Common myeloid progenitor, CD34-positive (primary cell): ENCODE measurements at places on chromosomes 1 and 21.

DNA sequence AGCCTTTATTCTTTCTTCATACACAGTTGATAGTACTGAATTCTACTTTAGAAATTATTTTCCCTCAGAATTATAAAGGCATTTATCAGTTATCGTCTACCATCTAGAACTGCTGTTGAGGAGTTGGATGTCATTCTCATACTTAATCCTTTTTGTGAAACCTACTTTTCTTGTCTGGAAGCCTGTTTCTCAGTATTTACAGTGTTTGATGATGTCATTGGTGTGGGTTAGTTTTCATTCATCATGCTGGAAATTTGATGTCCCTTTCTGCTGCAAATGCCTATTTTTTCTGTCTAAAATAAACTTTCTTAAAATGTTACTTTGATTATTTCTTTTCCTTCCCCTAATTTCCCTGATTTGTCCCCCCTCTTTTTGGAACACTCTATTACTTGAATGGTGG, 22.8 kb upstream of the ZNF281 start:
- no peaks in the 10 kb centered on the region for H3K27me3 ChIP-seq
- H3K4me3 ChIP-seq, result no peak overlapping the region
- DNase-seq, result no peak
- no peaks in the 10 kb centered on the region for H3K36me3 ChIP-seq
- H3K4me1 ChIP-seq, result peaks cover 2% of the 10 kb centered on the region

- H3K36me3 ChIP-seq, result peaks cover 66% of the 10 kb centered on the region
- no peaks in the 10 kb centered on the region for H3K4me1 ChIP-seq
- peak overlapping the region; percentile 67 for H3K27ac ChIP-seq
- H3K27me3 ChIP-seq, result no peaks in the 10 kb centered on the region
These were observed 38.2 kb downstream of the ZBTB17 start for GRCh38 chr1:15937706-15938168.

DNA sequence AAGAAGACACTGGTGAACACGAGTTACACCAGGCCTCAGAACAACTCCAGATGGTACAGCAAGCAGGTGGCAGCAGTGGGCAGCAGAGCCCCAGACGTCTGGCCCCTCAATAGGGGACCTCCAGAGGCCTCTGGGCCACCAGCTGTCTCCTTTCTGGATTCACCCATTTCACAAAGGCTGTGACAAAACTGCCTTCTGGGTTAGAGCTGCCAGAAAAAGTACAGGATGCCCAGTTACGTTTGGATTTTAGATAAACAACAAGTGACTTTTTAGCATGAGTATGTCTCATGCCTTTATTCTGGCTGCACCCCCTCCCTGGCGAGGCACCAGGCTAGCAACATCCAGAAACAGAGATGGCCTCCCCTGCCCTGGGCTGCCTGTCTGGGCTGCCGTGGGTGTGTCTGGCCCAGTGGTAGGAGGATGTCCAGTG, 30.1 kb downstream of the ITPKB start:
- H3K27ac ChIP-seq, result no peak overlapping the region
- no peaks in the 10 kb centered on the region for H3K27me3 ChIP-seq
- peak; percentile 61 for DNase-seq
- no peak overlapping the region for H3K4me3 ChIP-seq

GRCh38 chr1:100414693-100415497, 62.6 kb downstream of the CDC14A start:
- DNase-seq, result no peak
- H3K4me1 ChIP-seq, result peaks cover 4% of the 10 kb centered on the region
- H3K36me3 ChIP-seq, result peaks cover 4% of the 10 kb centered on the region
- no peak overlapping the region for H3K27ac ChIP-seq

GRCh38 chr1:106613861-106614260, 442.6 kb upstream of the PRMT6 start:
- H3K4me3 ChIP-seq, result no peak overlapping the region
- no peak for DNase-seq
- no peak overlapping the region for H3K27ac ChIP-seq
- no peaks in the 10 kb centered on the region for H3K4me1 ChIP-seq
- no peaks in the 10 kb centered on the region for H3K27me3 ChIP-seq
- no peaks in the 10 kb centered on the region for H3K36me3 ChIP-seq

GRCh38 chr1:24484199-24484598, 18.4 kb upstream of the RCAN3 start:
- no peak overlapping the region for H3K27ac ChIP-seq
- peaks cover 27% of the 10 kb centered on the region for H3K4me1 ChIP-seq
- DNase-seq, result no peak
- no peak overlapping the region for H3K4me3 ChIP-seq
- no peaks in the 10 kb centered on the region for H3K27me3 ChIP-seq

GRCh38 chr1:205017001-205017400, 26.0 kb upstream of the CNTN2 start:
- peaks cover 13% of the 10 kb centered on the region for H3K4me1 ChIP-seq
- H3K27ac ChIP-seq, result no peak overlapping the region
- H3K36me3 ChIP-seq, result no peaks in the 10 kb centered on the region
- no peak overlapping the region for H3K4me3 ChIP-seq
- H3K27me3 ChIP-seq, result no peaks in the 10 kb centered on the region

DNA sequence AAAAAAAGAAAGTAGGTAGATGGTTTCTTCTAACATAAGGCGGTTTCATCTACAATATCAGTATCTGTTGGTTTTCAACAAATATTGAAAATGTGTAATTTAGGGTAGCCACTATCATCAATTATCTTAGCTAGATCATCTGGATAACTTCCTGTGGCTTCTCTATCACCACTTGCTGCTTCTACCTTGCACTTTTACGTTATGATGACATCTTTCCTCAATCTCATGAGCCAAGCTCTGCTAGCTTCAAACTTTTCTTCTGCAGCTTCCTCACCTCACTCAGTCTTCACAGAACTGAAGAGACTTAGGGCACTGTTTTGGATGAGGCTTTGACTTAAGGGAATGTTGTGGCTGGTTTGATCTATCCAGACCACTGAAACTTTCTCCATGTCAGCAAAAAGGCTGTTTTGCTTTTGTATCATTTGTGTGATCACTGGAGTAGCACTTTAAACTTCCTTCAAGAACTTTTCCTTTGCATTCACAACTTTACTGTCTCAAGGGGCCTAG, 144.9 kb upstream of the HP1BP3 start:
- H3K27me3 ChIP-seq, result no peaks in the 10 kb centered on the region
- no peak overlapping the region for H3K4me3 ChIP-seq
- H3K27ac ChIP-seq, result no peak overlapping the region
- no peaks in the 10 kb centered on the region for H3K4me1 ChIP-seq

DNA sequence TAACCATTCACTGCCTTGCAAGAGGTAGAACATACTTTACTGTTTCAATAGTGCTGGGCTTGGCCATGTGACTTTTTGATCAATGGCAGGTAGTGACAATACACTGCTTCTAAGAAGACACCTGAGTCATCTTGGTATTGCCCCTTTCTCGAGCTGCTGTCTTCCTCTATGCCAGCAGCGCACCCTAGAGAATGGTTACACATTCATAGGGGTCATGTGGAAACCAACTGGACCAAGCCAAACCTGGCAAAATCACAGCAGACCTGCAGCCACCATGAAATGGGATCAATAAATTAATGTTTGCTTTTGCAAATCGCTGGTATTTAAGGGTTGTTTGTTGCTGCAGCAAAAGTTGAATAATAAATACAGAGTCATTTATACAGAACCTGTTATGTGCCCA, 122.3 kb downstream of the GRIK1 start:
- no peak for DNase-seq
- no peaks in the 10 kb centered on the region for H3K27me3 ChIP-seq
- no peaks in the 10 kb centered on the region for H3K36me3 ChIP-seq
- no peak overlapping the region for H3K27ac ChIP-seq
- H3K4me3 ChIP-seq, result no peak overlapping the region

DNA sequence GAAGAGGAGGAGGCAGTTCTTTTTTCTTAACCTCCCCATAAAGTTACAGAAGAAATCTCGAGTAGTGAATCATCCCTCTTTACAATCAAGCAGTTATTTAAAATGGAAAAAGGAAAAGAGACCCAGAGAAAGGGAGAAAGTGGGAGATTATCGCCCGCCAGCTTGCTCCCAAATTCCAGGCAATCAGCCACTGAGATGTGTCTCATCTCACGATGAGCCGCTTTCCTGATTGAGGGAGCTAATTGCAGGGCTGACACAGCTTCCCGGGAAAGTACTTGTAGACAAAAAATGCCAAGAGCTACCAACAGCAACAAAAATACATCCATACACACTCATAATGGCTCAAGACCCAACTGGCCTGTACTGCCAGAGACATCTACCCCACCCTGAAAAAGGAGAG, 191.6 kb upstream of the ZC3H12A start:
- no peaks in the 10 kb centered on the region for H3K4me1 ChIP-seq
- DNase-seq, result no peak
- H3K36me3 ChIP-seq, result no peaks in the 10 kb centered on the region
- no peak overlapping the region for H3K27ac ChIP-seq
- no peaks in the 10 kb centered on the region for H3K27me3 ChIP-seq

DNA sequence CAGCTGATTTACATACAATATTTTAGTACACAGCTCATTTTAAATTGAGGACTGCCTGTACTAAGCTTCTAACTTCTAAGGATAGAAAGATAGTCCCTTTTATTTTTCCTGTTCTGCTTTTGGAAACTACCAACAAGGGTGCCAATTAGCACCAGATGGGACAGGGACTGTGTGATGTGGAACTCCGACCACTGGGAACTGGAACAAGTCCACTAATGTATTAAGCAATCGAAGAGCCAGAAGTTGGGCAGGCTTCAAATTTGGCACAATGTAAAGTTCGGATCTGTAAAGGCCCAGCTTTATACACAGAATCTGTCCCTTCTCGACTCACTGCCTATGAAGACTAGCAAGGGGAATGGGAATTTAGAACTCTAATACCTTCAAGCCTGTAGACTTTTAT, 149.3 kb downstream of the ZC3H11B start:
- no peaks in the 10 kb centered on the region for H3K27me3 ChIP-seq
- H3K4me1 ChIP-seq, result no peaks in the 10 kb centered on the region
- DNase-seq, result no peak

- no peaks in the 10 kb centered on the region for H3K27me3 ChIP-seq
- no peaks in the 10 kb centered on the region for H3K36me3 ChIP-seq
- no peak for DNase-seq
- no peaks in the 10 kb centered on the region for H3K4me1 ChIP-seq
These were observed 1287.4 kb upstream of the B3GALT2 start for GRCh38 chr1:194473766-194474165.

DNA sequence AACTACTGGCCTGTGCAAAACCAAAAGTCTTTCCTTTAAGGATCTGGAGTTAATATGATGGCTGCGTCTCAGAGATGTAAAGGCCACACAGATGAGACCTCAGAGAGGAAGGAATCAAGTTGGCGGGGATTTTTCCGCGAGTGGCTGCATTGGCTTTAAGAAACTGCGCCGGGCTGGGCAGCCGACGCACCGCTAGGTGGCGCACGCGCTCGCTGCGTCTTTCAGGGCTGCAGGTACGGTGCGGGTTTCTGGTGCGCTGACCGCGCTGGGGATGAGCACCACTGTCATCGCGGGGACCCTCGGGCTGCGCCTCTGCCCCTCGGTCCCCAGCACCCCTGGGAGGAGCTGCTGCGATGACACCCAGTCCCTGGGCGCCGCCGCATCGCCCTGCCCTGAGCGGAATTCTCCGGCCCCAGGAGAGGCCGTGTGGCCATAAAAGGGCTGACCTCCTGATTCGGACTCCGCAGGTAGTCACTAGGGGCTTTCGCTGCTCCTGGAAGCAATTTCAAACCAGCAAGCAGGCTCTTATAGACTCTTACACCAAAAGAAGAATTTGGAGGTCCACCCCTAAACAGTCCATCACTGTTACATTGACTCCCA, 241.0 kb downstream of the KCNJ6 start:
- H3K4me1 ChIP-seq, result no peaks in the 10 kb centered on the region
- H3K36me3 ChIP-seq, result no peaks in the 10 kb centered on the region
- H3K27ac ChIP-seq, result no peak overlapping the region
- H3K27me3 ChIP-seq, result peaks cover 15% of the 10 kb centered on the region
- no peak overlapping the region for H3K4me3 ChIP-seq

GRCh38 chr1:55584526-55585401, 369.6 kb upstream of the USP24 start:
- no peak overlapping the region for H3K27ac ChIP-seq
- no peaks in the 10 kb centered on the region for H3K27me3 ChIP-seq
- DNase-seq, result peak; percentile 2
- H3K4me1 ChIP-seq, result no peaks in the 10 kb centered on the region
- no peaks in the 10 kb centered on the region for H3K36me3 ChIP-seq

DNA sequence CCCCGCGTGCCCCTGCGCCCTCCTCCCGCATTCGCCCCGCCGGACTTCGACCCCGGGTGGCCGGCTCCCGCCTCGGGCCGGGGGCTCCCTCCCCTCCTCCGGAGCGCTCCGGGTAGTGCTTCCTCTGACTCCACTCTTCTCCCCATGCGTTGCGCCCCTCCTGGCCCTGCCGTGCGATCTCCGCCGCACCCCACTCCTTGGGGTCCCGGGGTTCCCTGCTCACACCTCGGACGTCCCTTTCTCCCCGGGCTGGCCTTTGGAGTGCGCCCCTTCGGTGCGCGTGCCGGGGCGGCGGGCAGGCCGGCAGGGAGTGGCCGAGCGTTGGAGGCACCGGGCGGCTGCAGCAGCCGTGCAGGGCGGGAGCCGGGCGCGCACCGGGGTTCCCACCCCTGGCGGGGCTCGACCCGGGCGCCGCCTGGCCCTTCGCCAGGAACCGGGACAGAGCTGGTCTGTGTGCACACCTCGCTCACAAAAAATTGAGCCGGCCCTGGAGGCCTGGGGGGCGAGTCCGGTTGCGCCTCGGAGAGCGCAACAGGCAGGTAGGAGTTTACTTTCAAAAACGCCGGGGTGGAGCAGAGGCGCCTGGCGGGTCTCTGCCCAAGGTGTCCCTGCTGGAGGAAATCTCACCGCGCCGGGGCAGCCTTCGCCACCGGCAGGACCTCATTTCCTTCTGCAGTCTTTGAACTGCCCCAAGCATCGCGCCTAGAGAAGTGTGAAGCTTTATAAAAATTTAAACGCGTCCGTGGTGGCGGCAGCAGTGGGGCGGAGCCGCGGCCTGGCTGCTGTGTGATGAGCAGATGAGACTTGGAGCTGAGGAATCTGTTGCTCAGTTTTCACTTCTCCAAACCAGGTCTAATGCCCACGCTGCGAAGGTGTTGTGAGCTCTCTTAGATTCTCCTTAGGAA, 650 bp downstream of the VANGL1 start:
- no peaks in the 10 kb centered on the region for H3K36me3 ChIP-seq
- H3K4me1 ChIP-seq, result peaks cover 25% of the 10 kb centered on the region
- H3K4me3 ChIP-seq, result peak overlapping the region; percentile 90
- no peaks in the 10 kb centered on the region for H3K27me3 ChIP-seq
- peak; percentile 69 for DNase-seq

- no peaks in the 10 kb centered on the region for H3K4me1 ChIP-seq
- no peak overlapping the region for H3K4me3 ChIP-seq
- no peaks in the 10 kb centered on the region for H3K27me3 ChIP-seq
These were observed 140.7 kb upstream of the SPAG17 start for GRCh38 chr1:118325550-118326225.

GRCh38 chr1:94000510-94001282, 91.5 kb upstream of the GCLM start:
- H3K4me1 ChIP-seq, result no peaks in the 10 kb centered on the region
- no peak overlapping the region for H3K4me3 ChIP-seq
- H3K36me3 ChIP-seq, result no peaks in the 10 kb centered on the region

GRCh38 chr1:219906924-219907771, 21.2 kb downstream of the SLC30A10 start:
- peaks cover 21% of the 10 kb centered on the region for H3K4me1 ChIP-seq
- H3K27ac ChIP-seq, result no peak overlapping the region
- no peaks in the 10 kb centered on the region for H3K27me3 ChIP-seq
- DNase-seq, result peak; percentile 87
